ENCODE measurements at places on chromosomes 7 and 10.

DNA sequence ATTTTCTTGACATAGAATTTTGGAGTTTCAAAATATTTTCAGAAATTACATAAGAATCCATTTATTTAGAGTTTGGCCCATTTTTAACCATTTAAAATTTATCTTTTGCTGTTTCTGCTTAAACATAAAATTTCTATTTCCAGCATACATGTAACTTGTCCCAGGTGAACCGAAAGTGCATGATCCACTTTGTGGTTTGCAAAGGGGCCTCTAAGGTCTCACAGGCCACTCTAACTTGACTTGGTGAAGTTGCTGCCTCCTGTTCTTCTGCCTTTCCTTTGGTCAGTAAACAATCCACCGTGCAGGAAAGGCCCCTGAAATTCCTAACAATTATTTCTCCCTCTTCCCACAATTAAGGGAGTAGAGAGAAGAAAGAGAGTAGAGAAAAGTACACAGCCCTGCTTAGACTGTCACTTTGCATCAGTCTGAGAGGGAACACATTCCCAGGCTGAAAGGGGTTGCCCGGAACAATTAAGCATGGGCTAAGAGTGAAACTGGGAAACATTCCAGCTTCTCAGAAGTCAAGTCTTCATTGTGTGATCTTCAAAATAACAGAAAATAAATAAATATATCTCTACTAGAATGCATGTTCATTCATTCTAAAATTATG lies 79.5 kb upstream of the SEMA3A start:
- DNase-seq: no peak

GRCh38 chr10:67527351-67527750 lies 168.6 kb downstream of the CTNNA3 start:
- DNase-seq: no peak

DNA sequence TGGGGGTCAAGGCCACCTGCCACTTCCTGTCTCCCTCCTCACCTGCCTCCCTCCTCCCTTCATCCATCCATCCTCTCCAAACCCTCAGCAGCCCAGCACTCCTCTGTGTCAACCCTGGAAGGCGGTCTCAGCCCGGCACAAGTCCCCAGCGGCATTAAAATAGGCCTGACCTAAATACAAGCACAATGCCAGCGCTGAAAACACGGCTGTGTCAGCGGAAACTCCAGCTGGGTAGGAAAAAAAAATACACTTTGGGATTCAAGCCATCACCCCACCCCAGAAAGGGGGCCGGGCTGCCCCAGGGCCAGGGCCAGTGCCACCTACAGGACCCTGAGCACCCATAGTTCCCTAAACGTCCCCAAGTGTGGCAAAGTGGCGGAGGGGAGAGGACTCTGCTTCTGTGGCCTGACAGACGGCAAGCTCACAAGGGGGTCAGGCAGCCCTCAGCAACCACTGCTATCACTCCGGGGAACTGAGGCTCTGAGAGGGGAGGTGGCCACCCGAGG lies 22.7 kb upstream of the GTF2IRD1 start:
- no peak for DNase-seq

- DNase-seq: no peak
Measured at GRCh38 chr7:20542594-20542993, 72.9 kb upstream of the ABCB5 start.

- no peak for DNase-seq
Measured at GRCh38 chr10:122713091-122713885, 13.6 kb upstream of the C10orf120 start.
